ENCODE measurements at places on chromosomes 16 and 17.

- DNase-seq, result peak; percentile 40
These were observed 8.0 kb downstream of the ST3GAL2 start for GRCh38 chr16:70430667-70431536.

- DNase-seq, result peak; percentile 57
These were observed 105.1 kb downstream of the CHD9 start for GRCh38 chr16:53159781-53160436.

GRCh38 chr16:63361032-63361624 is 1324.9 kb upstream of the CDH8 start:
- peak; percentile 69 for DNase-seq

DNA sequence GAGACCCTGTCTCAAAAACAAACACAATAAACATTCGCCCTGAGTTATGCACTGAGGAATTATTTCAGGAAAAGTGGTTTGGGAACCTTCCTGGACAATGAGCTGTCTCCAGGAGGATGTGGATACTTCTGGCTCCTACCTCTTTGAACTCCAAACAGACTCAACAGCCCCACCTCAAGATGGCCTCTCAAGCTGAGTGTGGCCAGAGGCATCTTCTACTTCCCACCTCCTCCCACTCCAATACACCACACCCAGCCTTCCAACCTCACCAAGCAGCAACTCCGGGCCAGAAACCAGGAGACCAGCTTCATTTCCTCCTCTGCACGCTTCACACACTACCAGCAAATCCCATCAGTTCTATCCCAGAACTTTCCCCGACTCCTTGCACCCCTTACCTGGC is 11.6 kb downstream of the HBQ1 start:
- no peak for DNase-seq

- DNase-seq, result no peak
These were observed 10.5 kb upstream of the NGFR start for GRCh38 chr17:49484588-49484987.

- DNase-seq, result no peak
These were observed 59.9 kb downstream of the FBXL20 start for GRCh38 chr17:39341541-39341940.

DNA sequence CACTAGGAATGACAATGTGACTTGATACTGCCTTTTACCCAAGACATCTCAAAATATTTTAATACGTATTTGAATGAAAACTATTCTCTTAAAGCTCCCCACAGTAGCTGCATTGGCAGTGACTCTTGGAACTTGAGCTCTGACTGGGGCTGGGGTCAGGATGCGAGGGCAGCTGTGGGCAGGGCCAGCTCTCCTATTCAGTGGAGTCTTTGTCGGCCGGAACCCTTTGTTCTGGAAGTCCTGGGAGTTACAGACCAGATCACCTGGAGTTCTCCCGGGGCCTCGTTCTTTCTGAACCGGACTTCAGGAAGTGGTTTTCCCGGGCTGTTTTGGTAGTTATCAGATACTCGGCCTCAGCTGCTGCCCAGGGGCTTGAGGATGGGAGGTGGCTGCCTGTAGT is 84.9 kb downstream of the NPIPB11 start:
- DNase-seq, result no peak

DNA sequence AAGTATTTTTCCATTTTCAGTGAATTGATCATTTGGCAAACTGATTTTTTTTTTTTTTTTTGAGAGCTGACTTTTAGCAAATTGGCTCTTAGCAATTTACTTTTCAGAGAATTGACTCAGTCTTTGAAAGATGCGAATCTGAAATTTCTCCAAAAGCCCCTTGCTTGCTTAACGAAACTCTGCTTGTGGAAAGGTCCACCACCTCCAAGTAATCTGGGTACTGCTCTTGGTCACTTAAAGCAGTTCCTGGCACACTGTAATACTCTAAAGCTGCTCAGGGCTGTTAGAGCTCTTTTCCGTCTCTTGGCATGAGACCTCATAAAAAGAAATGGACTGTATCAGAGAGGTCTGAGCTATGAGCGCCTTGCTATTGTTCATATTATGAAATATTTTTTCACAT is 2.9 kb downstream of the GSDMB start:
- no peak for DNase-seq

- no peak for DNase-seq
These were observed 1675.1 kb downstream of the TP53TG3F start for GRCh38 chr16:35134471-35134870.

DNA sequence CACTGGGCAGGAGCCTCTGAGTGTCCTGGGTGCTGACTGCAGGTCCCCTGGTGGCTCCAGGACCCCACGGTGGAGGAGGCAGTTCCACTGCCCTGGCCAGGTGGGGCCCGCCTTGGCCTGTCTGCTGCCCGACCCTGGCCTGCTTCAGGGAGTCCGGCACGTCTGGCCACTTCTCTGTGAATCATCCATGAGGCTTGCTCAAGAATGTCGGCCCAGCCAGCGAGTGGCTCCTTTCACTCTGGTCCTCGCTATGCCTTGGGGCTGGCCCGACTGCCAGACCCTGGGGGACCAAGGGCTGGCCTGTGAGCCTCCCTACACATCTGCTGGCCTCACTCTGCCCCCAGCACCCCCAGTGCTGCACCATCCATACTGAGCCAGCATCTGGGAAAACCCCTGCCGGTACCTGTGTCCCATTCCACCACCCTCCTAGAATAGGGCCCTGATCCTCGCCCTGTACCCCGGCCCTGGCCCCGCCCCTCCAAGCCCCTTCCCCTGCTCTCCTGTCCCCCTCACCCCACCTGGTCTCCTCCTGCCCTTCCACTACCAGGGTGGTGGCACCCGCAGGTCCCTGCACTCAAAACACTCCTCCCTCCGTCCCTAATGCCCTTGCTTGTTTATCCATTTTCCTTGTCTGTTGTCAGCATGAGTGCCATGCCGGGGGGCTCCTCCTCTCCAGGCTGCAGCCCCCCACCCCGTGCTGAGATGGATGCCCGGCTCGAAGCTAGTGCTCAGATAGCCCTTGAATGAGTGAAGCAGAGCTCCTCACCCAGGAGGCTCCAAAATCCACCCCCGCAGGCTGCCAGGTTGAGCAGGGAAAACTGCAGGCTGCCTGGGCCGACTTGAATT is 35.5 kb downstream of the ADCY7 start:
- peak; percentile 93 for DNase-seq

DNA sequence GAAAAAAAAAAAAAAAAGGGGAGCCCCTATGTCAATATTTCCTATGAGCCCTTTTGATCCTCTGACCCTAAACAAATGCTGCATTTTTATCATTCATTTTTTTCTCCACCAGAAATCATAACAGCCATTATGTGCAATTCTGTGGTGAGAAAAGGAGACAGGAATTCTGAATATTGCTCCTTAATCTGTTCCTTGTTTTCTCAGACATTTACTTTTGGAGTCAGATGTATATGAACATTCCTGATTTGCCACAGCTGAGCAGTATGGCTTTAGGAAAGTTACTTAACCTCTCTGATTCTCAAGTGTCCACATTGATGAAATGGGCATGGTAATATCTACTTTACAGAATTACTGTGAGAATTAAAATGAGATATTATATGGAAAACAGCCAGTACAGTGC is 144.4 kb downstream of the SKAP1 start:
- DNase-seq, result no peak

- DNase-seq, result peak; percentile 97
These were observed 9.1 kb upstream of the UBB start for GRCh38 chr17:16371742-16372141.

DNA sequence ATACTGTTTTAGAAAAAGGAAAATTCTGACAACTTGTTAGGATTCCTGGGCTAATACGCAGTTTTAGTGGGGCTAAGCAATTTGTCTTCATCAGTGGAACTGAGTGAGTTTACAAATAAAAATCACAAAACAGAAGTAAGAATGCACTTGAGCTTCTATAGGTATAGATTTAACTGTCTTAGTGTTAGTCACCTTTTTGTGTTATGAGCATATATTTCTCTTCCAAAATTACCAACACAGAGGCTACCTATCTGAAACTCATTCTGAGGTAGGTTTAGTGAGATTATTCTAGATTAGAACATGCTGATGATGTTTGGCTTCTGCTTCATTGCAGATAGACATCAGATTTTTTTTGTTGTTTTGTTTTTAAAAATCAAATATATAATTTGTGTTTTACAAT is 23.2 kb downstream of the METTL9 start:
- no peak for DNase-seq

- peak; percentile 65 for DNase-seq
These were observed 174.8 kb downstream of the PRKCB start for GRCh38 chr16:24010440-24011089.

DNA sequence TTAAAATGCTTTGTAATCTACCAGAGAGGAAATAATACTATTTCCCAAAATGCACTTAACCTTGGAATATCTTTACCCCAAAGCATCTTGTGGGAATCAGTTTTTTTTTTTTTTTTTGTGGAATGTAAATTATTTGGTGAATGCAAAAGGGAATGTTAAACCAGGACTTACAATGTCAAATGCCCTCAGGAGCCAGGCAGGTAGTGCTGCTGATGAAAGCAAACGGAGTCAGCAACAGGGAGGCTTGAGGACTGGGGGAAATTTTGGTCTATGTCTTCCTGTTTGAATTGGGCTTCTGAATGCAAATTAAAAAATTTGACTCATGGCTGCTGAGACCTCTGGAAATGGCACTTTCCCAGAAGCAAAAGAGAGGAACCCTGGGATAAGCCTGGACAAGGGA is 96.5 kb upstream of the NLRP1 start:
- DNase-seq, result no peak

- no peak for DNase-seq
These were observed 764 bp upstream of the SMURF2 start for GRCh38 chr17:64662774-64663367.

Data from iris pigment epithelial cell (primary cell).